ENCODE measurements at places on chromosomes 13 and 19.

DNA sequence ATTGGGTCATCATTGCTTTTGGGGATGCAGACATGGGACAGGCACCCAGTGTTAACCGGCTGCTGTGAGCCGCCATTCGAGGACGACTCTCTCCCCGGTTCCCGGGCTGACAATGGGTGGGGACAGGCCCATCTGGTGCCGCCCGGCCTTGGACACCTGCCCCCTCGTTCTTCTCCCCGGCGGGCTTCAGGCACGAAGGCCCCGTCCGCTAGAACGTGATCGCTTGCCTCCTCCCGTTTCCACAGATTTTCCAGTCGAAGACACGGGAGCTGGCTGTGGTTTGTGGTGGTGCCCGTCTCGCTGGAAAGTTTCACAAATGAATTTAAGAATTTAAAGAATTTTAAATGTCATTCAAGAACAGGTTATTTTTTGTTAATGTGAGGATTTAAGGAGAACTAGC lies 2.0 kb downstream of the PALM start:
- DNase-seq = no peak

DNA sequence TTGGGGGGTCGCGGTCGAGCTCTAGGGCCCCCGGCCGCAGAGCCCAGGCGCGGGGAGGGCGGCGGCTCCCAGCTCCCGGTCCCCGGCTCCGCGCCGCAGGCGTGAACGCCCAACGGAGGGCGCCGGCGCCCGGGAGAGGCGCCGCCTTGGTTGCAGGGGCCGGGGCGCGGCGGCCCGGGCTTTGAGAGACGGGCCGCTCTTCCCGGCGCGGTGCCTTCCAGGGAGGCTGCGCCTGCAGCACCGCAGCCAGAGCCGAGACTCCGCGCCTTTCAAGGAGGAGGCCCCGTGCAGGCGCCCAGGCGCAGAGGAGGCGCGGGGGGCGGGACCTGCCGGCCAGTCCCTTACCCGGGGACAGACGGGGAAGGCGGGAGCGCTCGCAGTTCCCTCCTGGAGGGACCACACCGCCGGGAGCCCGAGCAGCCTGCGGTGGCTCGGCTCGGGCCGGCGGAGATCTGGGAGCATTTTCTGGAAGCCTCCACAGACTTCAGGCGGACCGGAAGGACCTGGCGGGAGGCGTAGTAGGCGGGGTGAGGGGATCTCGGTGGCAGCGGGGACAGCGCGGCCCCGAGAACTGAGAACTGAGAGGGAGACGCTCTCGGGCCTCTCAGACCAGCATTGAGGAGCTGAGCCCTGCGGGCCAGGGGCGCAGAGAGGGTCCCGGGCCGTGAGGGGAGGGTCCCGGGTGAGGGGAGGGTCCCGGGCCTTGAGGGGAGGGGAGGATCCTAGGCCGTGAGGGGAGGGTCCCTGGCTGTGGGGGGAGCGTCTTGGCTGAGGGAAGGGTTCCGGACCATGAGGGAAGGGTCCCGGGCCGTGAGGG lies 25.5 kb upstream of the MCF2L start:
- DNase-seq = no peak

GRCh38 chr13:63249411-63250187 lies 1834.0 kb upstream of the PCDH20 start:
- no peak for DNase-seq

- DNase-seq = no peak
Observed at GRCh38 chr19:14114854-14115253, 2.7 kb downstream of the PRKACA start.

GRCh38 chr19:2011169-2011568 lies 4.3 kb downstream of the BTBD2 start:
- no peak for DNase-seq

GRCh38 chr13:26168835-26169234 lies 53.3 kb downstream of the RNF6 start:
- no peak for DNase-seq

DNA sequence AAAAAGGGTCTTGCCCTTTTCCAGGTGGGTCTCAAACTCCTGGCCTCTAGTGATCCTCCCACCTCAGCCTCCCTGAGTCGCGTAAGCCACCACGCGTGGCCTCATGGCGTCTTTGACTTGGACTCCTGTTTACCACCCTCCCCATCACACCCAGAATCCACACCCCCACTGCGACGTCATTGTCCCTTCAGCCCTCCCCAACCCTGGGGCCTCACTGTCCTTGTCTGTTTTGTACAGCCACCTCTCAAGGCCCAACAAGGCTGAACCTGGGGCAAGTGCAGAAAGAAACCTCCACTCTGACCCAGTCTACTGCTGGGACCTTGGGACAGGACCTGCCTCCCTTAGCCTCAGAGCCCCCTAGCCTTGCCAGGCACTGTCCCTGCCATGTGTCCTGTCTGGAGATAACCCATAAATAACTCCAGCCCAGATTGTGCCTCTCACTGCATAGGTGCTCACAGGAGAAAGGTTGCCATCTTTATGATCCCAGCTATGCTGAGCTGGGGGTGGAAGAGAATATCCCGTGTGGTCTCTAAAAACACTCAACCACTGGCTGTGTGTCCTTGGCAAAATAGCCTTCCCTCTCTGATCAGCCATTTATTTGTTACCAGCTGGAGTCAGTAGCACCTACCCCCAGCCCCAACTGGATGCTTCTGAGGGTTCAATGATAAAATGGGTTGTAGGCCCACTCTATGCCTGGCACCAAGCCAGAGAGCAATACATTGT lies 1.8 kb upstream of the IFI30 start:
- no peak for DNase-seq

- DNase-seq = peak; percentile 18
Observed at GRCh38 chr13:43805071-43805468, 18.3 kb upstream of the ENOX1 start.
